ENCODE measurements at places on chromosomes 11 and 22.

GRCh38 chr11:33089776-33090175 is 50.4 kb downstream of the TCP11L1 start:
- peak; percentile 21 for DNase-seq

- DNase-seq: peak; percentile 64
These were observed 9.4 kb upstream of the SF1 start for GRCh38 chr11:64787526-64788320.

GRCh38 chr11:101612481-101612880 is 28.7 kb upstream of the TRPC6 start:
- no peak for DNase-seq

DNA sequence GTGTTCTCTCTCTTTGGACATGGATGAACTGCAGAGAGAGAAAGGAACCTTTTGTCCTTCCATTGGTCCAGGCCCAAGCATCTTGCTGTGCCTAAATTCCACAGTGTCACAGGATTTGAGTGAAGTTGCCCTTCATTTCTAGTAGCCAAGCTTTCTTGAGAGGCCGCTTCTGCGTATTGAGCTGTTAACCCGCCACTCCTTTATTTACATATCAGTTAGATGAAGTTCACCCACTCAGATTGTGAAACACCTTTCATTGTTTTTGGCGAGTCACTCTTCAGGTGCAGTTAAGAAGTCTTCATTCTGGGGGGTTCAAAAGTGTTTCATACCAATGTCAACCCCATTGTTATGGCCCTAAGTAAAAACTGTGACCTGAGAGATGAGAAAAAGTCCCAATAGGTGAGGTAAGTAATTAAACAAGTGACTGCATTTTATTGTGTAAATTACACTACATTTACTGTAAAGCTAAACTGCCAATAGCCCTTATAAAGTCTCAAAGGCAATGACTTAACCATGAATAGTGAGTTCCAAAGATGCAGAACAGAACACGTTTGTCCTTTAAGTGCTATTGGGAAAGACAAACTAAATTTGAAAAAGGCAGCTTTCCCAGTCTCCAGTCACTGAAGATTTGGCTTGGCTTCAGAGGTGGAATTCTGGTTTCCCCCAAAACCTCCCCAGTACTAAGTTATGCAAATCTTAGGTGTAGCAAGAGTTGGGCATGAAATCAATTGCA is 61.0 kb downstream of the APIP start:
- peak; percentile 57 for DNase-seq

DNA sequence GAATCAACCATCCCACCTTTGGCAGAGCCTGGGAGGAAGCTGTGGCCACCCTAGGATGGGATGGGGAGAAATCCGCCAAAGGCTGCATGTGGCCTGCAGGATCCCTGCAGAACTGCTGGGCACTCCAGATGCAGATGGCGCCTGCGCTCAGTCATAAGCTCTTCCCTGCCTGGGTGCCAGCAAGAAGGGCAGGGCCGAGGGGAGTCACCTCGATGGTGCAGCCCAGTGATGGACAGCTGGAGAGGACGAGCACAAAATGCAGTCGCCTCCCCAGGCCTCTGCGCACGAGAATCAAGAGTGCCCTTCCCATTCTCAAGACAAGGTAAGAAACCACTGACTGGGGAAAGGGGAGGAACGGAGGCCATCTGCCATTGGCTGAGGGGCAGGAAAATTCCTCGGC is 693.6 kb downstream of the TBC1D22A start:
- DNase-seq: no peak
